ENCODE measurements at places on chromosomes 4 and X.
A peak's percentile ranks its signal among the peaks of the same experiment; 100 is the strongest.

DNA sequence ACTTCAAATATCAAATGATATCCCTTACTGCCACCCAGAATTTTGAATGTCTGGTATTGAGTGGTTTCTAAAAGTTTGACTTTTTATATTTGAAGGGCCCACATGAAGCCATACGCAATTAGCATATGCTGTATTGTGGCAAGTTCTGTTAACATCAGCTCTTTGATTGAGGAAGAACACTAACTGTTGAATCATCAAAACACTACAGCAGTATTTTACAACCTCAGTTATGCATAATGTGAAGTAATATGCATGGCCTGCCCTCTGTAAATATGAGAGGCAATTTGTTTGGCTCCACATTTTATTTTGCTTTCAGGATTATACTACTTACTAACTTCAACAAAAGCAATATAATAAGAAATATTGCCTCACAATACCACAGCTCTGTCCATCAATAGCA, 62.2 kb upstream of the DMD start:
- no peak for DNase-seq

GRCh38 chr4:106032851-106033286, 137.6 kb downstream of the NPNT start:
- no peak for DNase-seq

- no peak for DNase-seq
These were observed 2.8 kb upstream of the CHIC2 start for GRCh38 chr4:54067166-54067565.

DNA sequence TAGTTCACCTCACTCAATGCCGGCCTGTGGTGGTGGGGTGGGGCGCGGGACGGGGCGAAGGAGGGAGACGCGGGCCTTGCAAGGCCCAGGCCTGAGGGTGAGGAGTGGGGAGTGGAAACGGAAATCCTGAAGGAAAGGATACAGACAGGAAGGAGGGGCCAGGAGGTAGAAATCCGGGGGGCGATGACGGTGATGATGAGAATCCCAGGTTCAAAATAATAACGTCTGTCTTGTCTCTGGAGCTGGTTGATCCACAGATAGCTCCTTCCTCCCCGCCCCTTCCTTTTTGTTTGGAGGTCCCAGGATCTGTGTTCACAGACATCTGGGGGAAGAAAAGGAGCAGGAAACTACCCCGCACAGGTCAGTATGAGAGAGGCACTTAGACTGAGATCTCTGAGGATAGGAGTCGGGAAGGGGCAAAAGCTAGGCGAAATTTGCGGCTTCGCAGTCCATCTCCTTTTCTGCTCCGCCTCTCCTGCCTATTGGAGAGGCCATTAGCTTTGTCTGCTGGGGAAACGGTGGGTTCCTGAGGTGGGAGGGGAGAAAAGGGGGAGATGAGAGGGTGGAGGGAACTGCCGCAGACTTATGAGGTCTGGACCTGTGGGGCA, 746 bp downstream of the TCEAL7 start:
- DNase-seq: peak; percentile 9

- no peak for DNase-seq
These were observed 8.9 kb upstream of the AGA start for GRCh38 chr4:177451108-177451500.

DNA sequence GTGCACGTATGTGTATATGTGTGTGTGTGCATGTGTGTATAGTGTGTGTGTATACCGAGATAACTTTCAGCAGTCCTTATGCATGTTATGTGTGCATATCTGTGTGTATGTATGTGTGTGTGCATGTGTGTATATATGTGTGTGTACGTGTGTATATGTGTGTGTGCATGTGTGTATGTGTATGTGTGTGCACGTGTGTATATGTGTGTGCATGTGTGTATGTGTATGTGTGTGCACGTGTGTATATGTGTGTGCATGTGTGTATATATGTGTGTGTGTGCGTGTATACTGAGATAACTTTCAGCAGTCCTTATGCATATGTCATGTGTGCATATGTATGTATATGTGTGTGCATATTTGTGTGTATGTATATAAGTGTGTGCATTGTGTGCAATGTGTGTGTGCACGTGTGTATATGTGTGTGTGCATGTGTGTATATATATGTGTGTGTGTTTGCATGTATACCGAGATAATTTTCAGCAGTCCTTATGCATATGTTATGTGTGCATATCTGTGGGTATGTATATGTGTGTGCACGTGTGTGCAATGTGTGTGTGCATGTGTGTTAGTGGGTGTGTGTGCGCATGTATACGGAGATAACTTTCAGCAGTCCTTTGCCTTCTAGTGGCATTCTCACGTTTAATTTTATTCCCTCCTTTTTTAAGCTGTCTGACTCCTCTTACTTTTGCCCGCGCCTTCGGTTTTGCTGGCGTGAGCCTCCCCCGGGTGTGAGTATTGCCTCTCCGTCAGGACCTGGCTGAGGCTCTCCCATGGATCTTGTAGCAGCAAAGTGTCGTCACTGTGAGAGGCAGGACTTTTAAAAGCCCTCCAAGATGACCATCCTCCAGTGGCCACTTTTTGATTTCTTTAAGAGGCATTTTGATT, 99.6 kb upstream of the SHOX start:
- no peak for DNase-seq

- DNase-seq: no peak
These were observed 19.8 kb downstream of the BEX3 start for GRCh38 chrX:103396186-103396585.

DNA sequence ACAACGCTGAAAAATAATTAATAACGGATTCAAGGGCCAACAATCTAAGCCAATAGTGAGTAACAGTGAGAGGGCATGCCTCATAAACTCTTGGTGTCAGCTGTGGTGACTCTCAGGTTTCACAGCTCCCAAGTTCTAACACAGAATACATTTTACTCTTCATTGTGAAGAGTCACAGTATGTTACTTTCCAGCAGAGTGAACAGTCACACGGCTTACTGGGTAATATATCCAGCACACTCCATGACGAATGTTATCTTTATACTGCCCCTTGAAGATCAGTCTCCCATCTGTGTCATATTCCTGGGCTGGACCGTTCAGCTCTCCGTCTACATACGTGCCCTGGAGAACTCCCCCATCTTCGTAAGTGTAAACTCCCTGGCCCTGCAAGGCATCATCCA, 23.1 kb downstream of the SETD7 start:
- DNase-seq: no peak

- DNase-seq: no peak
These were observed 21.9 kb upstream of the GPR78 start for GRCh38 chr4:8558080-8558960.

DNA sequence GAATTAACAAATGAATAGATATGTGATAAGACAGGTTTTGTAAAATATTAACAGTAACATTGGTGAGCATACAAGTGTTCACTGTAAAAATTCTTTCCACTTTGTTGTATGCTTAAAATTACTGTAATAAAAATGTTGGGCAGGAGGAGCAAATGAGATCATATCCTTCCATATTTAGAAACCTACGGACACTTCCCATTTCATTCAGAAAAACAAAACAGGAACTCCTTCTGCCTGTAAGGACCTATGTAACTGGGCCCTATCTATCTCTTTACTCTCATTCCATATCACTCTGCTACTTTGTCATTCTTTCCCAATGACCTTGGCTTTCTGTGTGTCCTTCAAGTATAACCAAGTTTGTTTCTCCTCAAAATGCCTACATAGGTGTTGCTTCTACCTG, 53.7 kb upstream of the SLC39A8 start:
- no peak for DNase-seq

DNA sequence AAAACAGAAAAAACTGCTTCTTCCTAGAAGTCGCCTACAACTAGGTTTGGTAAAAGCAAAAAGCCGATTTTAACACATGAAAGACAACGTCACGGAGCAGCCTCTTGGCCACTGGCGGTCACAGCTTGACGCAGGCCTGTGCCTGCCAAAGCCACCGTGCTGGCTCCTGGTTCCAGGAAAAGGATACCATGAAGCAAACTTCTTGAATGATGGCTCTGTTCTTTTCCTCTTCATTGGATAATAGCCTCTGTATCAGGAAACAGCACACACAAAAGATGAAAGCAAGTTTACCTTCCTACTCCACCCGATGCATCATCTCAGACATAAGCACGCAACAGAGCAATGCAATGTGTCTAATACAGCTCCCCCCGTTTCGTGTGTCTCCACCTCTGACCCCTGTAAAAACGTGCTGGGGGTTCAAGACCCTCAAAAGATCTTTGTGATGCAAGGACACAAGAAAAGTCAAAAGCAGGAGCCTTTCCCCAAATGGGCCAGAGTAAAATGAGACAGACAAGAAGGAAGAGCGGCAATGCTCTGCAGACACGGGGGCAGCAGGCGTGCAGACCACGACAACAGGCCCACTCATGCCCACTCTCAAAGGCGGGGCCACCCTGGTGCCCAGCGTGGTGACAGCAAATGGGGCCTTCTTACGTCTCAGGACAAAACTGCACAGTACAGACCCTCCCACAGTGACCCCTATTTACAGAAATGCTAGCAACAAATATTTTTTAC, 19.4 kb downstream of the GAK start:
- peak; percentile 31 for DNase-seq

DNA sequence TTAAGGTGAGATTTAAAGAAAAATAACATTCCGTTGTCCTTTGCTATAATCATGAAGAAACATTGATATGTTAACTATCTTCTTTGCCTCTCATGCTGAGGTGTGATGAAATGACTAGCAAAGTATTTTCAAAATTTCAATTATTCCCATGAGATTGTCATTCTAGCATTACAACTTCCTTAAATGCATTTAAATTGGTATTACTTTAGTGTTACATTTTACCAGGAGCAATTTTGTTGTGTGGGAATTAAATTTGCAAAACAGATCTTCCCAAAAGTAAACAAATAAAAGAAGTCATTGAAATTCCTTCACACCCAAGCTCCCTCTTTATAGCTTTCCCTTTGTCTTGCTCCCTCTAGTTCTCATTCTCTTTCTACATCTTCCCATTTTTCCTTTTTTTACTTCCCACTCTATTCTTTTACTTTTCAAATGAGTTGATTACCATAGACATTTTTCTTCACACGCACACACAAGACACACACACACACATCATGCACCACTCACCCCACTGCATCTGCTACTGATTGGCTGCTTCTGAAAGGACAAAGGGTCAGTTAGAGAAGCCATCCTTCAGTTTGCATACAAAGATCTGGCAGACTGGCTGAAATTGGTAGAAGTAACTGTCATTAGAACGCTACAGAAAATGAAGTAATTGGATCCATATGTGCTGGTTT, 10.0 kb upstream of the APELA start:
- no peak for DNase-seq

DNA sequence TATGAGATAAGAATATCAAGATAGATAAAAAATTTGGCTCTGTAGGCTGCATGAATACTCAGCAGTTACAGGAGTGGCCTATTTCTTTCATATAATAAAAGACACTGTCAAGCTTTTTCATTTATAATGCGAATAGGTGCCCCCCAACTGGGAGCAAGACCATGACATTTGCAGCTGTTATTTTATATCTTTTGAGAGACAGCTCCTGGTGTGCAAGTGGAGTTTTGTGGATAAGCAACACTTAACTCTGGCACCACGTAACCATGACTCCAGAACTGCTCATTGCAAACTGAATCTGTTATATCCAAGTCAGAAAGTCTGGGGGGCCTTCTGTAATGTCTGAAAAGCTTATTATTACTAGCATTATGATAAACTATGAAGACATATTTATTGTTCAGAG, 1372.4 kb downstream of the C4orf33 start:
- DNase-seq: no peak

GRCh38 chrX:51862920-51863319, 30.5 kb upstream of the MAGED1 start:
- DNase-seq: no peak

DNA sequence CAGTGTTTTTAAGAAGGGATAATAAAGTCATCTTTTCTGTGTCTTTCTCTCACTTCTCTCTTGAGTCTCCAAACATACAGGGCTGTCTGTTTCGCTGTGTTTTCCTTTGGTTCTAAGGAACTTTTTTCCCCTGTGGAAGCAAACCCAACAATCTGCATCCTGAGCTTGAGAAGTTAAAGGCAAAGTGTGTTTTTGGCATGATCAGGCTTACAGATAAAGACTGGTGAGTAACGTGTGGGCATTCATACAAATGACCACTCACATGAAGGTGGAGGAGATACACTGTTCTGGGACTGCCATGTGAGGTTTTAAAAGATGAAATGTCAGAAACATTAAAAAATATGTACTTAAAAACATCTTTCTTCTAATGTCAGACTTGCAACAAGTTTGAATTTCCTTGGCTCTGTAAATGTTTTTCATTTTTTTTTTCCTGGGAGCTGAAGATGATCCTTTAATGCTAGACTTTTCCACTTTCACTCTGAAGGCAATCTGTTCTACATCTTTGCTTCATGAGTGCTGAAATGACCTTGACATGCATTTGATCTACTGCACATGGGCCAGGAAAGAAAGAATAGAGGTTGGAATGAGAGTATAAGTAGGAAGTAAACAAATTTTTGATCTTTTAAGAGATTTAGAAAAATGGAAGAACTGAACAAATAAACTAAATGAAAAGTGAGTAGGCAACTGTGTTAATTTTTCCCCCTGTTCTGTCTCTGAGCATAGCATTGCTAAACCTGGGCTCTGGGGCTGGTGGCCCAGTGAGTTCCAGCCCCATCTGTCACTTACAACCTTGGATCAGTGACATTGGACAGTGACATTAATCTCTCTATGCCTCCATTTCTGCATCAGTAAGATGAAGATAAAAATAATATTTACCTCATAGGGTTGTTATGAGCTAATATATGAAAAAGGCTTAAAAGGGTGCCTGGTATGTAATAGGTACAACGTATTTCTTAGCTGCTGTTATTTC, 151.1 kb upstream of the TBC1D9 start:
- no peak for DNase-seq

GRCh38 chr4:74365761-74366160, 816 bp downstream of the EREG start:
- no peak for DNase-seq

GRCh38 chr4:100314057-100314456, 123.8 kb upstream of the DDIT4L start:
- no peak for DNase-seq

DNA sequence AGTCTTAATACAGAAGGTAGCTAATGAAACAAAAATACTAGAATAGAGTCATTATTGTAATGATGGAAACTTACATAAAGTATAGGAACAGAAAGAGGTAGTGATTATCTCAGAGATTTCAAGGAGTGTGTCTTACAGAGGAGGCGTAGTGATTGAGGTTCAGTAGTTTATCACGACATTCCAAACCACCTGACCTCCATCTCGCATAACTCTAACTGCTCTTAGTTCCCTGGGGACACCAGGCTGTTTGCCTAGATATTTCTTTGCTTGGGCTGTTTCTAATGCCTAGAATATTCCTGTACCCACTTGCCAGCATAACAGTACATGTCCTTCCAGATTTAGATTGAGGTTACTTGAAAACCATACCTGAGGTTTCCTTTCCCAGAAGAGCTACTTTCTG, 29.1 kb downstream of the STAG2 start:
- no peak for DNase-seq
